ENCODE measurements at places on chromosomes 5 and 9. TPM values are rescaled to one million over a fixed set of nuclear protein-coding genes. Genes with fewer than 3 reads are reported as not detected.

The FBXW2 gene
- polyA plus RNA-seq: 35.1 TPM

The AQP3 gene
- polyA plus RNA-seq: 8.3 TPM

The DMRT3 gene
- polyA plus RNA-seq: 0.54 TPM

DNA sequence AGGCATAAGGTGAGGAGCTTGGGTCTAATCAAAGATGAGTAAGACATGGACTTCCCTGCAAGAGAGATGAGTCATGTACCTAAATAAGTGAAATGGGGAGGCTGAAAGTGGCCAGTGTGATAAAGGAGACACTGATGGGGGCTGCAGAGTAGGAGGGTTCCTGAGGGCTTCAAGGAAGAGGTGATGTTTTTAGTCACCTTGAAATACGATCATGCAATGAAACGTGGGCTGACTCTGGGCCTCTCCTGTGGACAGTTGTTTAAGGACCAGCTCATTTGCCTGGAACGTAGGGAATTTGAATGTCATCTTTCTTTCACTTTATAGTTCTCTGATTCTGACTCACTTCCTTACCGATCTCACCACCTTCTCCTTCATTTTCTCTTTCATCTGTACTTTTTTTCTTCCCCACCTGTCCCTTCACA lies 49.6 kb upstream of the CPLX2 start:
- no peak for DNase-seq

GRCh38 chr5:81787474-81788242 lies 36.8 kb upstream of the SSBP2 start:
- DNase-seq: peak; percentile 98

Measured in muscle of leg (tissue), 16 donors.